Natural killer cell treated with Interleukin-12 subunit alpha and Interleukin-12 subunit beta and Interleukin-15 and Interleukin-18, amount 100 ng/mL, for 72 hours (primary cell): ENCODE measurements at places on chromosomes 1 and 21.
A peak's percentile ranks its signal among the peaks of the same experiment; 100 is the strongest.

GRCh38 chr21:26715116-26715515 is 130.1 kb downstream of the ADAMTS1 start:
- DNase-seq, result no peak

- no peak for DNase-seq
These were observed 8.9 kb downstream of the BSND start for GRCh38 chr1:55007625-55008024.

GRCh38 chr1:209659909-209660308 is 7.7 kb upstream of the LAMB3 start:
- no peak for DNase-seq

GRCh38 chr1:87170931-87171598 is 157.6 kb upstream of the LMO4 start:
- no peak for DNase-seq

GRCh38 chr1:64675718-64676345 is 69.0 kb upstream of the RAVER2 start:
- no peak for DNase-seq

GRCh38 chr1:163082971-163083370 is 13.8 kb downstream of the RGS4 start:
- no peak for DNase-seq

DNA sequence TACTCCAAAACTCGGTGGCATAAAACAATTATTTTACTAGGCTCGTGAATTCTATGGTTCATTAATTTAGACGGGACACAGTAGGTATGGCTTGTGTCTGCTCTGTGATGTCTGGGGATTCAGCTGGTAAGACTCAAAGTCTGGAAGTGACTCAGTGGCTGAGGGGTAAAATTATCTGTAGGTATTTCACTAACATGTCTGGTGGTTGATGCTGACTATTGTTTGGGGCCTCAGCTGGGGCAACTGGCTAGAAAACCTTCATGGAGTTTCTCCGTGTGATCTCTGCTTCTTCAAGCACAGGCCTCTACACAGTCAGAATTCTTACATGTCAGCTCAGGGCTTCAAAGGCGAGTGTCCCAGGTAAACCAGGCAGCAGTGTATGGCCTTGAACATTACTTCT is 41.2 kb upstream of the KLF17 start:
- no peak for DNase-seq

DNA sequence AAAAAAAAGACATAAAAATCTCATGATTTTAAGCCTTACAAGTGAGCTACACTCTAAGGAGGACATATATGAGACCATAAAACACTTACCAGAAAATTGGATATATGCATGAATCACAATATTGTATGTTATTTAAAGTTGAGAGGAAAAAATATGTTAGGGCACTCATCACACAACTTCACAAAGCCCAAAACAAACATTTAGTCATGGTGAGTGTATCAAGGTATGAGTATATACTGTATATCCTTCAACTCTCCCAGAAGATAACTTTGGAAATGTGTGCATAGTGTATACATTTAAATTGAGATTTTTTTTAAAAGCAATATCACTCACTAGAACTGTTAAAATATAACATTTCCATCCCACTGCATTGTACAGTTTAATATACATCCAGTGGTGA is 259.3 kb downstream of the SRGAP2C start:
- no peak for DNase-seq

- no peak for DNase-seq
These were observed 23.4 kb downstream of the ROR1 start for GRCh38 chr1:63797056-63797726.

DNA sequence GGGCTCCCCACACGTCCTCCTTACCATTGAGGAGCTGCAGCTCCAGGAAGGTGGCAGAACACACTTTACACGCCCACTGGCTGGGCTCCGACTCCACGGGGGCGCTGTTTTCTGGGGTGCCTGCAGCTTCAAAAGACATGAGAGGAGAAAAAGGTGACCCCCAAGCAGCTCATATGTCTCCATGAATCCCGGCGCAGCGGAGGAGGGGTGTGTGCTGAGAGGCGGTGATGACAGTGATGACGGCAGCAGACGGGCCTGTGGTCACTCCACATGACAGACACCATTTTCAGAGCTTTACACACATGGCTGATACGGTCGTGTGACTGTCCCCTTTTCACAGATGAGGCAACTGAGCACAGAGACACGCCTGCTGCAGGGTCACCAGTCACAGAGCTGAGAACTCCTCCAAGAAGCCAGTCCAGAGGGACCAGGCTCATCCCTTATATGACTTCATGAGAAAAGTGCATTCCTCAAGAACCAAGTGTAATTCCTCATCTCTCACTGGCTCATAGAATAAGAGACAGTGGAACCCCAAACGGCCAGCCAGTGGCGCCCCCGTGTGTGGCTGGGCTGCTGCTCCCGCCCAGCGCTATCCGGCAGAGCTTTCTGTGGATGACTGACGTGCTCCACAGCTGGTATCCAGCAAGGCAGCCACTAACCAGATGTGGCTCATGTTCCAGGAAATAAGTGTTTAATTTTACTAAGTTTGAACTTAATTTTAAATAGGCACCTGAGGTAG is 31.9 kb downstream of the PRDM15 start:
- no peak for DNase-seq

GRCh38 chr1:36108314-36108713 is 16.7 kb downstream of the COL8A2 start:
- DNase-seq, result no peak

- no peak for DNase-seq
These were observed 38.4 kb upstream of the PRDM2 start for GRCh38 chr1:13661539-13661938.

GRCh38 chr1:162596514-162597170 is 35.1 kb downstream of the UAP1 start:
- DNase-seq, result no peak

DNA sequence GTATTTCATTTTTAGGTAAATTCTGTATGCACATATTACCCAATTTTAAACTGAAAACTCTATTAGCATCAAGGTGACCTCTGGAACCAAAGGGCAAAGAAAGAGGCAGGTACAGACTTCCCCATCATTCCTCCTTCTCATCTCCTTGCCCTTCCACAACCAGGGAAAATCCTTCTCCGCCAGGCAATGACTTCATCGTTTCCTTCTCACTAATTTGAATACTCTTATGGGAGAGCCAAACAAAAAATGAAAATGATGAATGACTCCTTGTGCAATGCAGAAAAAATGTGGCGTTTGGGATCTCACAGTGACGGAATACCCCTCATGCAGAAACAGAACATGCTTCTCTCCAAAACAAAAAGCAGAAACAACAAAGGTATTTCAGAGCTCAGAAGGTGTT is 83.7 kb downstream of the HLCS start:
- DNase-seq, result no peak

GRCh38 chr1:240492832-240493440 is 119.0 kb downstream of the GREM2 start:
- DNase-seq, result peak; percentile 64

DNA sequence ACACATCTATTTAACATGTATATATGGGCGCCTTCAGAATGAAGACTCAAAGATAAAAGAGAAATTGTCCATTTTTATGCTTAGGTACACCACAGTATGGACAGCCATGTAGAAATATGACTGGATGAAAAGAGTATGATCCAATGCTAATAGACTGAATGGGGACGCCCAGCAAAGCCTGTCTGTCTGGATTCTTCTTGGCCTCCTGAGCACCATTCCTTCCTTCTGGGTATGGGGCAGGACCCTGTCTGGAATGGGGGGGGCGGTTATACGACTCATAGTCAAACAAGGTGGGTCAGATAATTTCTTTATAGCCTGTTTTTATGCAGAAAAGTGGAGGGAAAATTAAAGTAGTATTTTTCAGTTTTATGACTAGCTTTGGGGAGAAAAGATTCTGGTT is 81.2 kb upstream of the ABCD3 start:
- no peak for DNase-seq

DNA sequence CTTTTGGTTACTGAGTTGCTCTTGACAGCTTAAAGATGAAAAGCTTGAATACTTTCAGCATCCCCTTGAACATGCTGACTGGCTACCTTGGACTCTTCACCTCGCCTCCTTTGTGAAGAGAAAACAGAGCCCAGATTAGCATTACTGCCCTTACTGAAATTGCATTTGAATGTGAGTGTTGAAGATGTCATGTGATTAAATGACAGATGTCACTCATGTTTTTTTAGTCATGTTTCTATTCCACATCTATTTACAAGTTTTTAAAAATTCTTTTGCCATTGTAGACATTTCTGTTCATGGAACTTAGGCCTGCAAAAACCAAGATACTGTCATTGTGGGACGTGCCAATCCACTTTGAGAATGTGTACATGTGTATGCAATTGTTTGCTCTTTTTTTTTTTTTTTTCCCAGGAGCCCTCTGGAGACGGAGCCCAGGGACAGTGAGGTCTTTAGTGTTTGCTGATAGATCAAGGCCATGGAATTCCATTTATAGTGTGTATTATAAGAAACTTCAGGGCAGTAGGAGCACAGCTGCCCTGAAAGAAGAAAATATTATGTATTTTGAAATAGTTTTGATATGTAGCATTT is 25.7 kb upstream of the IVNS1ABP start:
- DNase-seq, result no peak

DNA sequence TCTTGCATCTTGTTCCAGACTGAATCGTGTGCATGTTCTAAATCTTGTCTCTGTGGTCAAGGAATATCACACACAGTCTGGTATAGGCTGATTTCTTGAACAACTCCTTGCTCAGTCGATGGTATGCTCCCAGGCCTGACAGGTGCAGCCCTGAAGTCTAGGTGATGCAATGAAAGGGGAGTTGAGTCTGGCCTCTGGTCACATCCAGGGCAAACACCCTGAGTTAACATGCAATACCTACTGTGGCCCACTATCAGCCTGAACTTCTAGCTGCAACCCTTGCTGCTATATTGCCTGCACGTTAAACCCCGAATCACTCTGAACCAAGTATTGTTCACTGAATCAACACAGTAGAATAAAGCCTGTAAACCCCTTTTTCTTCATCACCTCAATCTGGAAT is 303.4 kb downstream of the USP25 start:
- no peak for DNase-seq

DNA sequence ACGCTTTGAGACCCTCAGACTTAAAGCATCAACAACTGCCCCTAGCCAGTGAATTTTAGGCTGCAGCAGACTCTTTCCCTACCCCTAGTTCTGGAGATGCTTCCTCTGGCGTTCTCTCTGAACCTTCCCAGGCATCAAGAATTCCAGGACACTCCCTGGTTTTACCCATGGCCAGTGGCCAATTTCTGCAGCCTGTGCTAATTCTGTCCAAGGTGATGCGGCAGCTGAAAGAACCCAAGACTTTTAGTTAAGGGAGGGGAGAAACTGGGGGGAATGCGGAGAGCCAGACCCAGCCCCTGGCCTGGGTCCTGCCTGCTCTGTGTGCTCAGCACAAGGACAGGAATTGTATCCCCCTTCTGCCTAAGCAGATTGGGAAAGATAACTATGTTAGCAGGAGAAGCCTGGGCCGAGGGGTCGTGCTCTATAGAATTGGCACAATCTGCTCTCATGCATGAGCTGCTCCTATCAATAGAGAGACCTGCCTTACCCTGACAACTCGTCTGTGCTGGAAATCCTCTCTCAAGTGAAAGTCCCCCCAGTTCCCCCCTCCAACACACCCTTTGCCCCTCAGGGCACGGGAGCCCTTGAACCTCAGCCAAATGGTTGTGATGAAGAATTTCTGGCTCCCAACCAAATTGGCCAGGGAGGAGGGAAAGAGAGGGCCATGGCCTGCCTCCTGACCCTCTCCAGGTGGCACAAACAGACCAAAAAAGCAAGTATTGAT is 5.4 kb upstream of the GJA8 start:
- DNase-seq, result no peak
